ENCODE measurements at places on chromosomes 16 and 17.

DNA sequence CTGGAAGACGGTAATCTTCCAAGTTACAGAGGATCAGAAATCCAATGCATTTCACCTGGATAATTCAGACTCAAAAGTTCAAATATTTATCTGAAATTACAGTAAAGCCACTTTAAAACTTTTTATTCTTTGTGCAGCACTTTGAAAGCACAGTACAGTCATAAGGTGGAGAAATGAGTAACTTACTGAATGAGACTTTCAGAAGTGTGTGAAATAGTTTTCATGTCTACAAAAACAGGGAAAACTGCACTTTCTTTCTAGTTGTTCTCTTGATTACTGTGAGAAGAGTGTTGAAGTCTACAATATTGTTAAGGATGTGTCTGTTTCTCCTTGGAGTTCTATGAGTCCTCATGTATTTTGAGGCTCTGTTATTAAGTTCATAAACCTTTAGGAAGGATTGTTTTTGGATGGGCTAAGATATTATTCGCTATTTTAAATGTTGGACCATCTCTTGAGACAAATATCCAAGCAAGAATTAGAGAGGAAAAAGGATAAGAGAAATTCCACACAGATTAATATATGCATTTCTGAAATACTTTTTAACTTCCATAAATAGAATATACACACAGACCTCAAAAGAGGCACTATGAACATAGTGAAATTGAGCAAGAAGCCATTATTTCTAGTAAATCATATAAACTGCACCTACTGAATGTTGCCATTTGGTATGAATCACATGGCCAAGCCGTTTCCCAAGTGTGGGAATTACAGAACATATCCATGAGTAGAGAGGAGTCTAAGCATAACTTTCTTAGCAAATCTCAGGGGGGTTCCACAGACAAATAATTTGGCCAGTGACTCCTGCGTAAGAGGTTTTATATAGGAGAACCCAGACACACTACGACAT lies 83.6 kb upstream of the PLEKHM1 start:
- DNase-seq, result no peak

DNA sequence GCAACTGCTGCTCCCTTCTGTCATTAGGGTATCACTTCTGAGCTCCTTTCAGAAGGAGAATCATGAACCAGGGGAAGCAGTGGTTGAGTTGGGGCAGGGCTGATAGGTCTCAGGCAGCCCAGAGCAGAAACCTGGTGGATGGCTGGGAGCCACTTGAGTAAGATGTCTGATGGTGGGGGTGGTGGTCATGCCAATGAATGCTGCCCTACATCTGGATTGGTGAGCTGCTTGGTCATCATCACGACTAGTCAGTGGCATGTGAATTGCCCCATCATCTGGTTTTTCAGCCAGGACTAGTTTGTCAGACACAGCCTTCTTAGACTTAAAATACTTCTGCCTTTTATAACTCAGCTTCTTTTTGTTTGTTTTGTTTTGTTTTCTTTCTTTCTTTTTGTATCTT lies 2.6 kb downstream of the GID4 start:
- DNase-seq, result no peak

GRCh38 chr17:4796552-4796920 lies 572 bp downstream of the PSMB6 start:
- DNase-seq, result no peak

DNA sequence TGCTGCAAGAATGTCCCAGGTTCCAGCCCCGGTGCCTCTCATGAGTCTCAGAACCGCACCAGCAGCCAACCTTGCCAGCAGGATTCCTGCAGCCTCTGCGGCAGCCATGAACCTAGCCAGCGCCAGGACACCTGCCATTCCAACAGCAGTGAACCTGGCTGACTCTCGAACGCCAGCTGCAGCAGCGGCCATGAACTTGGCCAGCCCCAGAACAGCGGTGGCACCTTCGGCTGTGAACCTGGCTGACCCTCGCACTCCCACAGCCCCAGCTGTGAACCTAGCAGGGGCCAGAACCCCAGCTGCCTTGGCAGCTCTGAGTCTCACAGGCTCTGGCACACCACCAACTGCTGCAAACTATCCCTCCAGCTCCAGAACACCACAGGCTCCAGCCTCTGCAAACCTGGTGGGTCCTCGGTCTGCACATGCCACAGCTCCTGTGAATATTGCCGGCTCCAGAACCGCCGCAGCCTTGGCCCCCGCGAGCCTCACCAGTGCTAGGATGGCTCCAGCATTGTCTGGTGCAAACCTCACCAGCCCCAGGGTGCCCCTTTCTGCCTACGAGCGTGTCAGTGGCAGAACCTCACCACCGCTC lies 9.8 kb downstream of the ELOB start:
- no peak for DNase-seq

- DNase-seq, result no peak
Observed at GRCh38 chr17:79933863-79934652, 94.8 kb upstream of the CBX4 start.

DNA sequence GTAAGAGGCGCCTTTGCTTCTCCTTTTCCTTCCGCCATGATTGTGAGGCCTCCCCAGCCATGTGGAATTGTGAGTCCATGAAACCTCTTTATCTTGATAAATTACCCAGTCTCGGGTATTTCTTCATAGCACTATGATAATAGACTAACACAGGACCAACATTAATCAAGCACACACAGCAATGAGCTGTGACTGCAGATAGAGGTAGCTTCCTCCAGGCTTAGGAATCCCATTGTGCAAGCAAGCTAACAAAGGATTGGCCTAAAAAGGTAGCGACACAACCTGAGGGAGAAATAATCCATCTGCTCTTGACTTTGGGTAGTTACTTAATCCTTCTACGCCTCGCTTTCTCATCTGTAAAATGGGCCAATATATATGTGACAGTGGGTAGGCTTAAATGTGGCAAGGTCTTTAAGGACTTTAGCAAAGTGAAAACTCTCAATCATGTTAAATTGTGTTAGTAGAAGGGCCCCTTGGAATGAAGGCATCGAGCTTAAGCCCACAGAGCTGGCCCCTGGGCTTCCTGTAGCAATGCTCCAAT lies 393.6 kb downstream of the SOX9 start:
- no peak for DNase-seq

GRCh38 chr17:13158494-13159240 lies 140.8 kb upstream of the ELAC2 start:
- no peak for DNase-seq

DNA sequence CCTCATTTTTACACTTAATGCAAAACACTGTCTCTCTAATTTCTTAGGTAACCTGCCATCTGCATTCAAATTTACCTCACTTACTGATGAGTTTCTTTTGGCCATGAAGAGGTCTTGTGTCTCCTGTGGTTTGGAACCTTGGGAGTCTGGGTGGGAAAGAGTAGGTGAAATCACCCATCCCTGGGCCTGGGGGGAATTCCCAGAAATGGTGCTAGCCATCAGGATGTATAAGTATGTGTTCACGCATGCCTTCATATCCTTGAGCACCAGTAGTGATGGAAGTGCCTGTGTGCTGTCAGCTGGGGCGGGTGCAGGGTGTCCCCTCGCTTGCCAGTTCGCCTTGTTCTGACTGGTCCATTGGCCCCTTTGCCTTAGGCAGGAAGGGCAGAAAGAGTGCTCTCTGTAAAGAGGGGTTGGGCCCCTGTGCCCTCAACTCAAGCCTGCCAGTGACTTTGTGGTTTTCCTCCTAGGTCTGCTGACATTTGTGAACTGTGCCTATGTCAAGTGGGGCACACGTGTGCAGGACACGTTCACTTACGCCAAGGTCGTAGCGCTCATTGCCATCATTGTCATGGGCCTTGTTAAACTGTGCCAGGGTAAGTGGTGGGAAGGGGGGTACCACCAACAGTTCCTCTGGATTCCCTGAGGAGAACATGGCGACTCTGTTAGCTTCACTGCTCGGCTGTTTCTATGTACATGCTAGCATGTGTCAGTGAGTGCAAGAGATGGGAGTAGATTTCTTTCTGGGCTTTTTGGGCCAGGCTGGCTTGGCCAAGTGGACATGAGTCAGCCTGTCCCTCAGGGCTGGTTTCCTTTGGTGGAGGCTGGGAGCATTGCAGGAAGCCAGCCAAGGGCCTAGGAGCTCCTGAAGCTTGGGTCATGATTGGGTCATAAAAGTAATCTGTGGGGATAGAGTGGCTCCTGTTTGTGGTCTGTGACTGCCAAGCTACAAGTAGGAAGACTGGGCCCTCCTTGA lies 23.2 kb downstream of the SLC7A6OS start:
- DNase-seq, result no peak

- no peak for DNase-seq
Observed at GRCh38 chr16:19583665-19584300, 28.3 kb downstream of the VPS35L start.

DNA sequence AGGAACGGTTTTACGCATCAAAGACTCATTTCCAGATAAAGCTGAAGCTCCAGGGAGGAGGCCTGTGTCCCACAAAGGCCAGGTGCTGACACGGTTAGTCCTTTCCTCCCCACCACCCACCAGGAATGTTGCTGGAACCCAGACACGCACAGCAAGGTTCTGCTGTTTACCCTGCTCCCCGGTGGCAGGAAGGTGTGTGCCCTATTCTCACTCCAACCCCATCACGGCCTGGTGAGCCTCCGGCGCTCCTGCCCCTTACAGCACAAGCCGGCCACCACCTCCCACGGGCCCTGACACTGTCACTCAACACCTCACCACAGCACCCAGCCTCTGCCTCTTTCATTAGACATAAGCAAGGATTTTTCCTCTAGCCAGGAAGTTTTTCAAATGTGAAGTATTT lies 47.8 kb downstream of the ANKRD11 start:
- DNase-seq, result no peak

DNA sequence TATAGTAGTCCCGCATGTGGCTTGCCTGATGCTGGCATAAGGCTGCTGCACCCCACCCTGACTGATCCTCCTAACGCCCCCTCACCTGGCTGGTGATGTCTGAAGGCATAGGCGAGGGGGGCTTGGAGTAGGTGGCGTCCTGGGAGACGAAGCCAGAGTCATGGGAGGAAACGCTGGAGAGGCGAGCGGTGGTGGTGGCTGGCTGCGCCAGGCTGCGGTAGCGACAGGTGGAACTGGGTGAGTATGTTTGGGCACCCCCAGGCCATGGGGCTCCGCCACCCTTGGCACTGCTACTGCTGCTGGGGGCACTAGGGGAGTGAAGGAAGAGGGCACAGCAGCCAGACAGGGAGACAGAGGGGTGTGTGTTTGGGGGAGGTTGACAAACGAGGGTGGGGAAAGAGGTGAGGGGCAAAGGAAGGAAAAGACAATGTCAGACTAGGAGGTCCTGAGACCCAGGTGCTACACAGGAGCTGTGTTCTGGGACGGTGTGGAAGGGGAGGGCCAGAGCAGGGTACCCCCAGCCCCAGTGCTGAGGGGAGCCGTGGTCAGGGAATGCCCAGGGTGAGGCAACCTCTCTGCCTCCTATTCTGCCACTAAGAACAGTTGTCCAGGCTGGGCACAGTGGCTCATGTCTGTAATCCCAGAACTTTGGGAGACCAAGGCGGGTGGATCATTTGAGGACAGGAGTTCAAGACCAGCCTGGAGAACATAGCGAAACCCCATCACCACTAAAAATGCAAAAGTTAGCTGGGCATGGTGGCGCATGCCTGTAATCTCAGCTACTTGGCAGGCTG lies 11.4 kb downstream of the MTSS2 start:
- no peak for DNase-seq

- no peak for DNase-seq
Observed at GRCh38 chr17:72603420-72604242, 482.8 kb downstream of the SOX9 start.

DNA sequence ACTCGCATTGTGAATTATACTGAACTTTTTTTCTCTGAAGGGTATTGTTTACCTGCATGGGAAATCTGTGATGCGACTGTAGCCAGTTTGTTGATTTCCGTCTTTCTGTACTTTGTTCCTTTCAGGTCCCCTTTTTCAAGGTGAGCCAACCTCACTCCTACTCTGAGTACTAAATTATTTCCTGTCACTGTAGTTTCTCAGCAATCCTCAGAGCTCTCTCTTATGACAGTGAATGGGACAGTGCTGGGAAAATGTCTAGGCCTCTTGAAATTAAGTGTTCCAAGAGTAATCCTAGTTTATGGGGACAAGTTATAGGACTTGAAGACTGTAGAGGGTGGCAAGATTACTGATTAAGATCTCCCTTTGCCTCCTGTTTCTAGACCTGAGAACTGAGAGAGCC lies 167.6 kb downstream of the CNTNAP4 start:
- no peak for DNase-seq

DNA sequence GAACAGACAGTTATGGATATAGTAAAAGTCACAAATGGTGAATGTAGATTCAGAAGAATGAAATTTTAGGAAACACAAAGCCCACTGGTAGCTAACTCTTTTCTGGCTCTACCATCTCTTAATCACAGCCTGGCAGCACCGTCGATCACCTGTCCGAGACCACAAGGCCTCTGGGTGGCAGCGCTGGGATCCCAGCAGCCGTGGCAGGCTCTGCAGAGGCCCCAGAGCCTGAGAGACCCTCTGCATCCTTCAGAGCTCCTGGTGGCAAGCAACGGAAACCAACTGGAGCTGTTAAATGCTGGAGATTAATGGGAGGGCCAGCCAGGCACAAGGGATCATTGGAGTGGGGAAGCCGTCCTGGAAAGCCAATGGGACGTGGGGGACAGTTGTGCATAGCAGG lies 26.3 kb downstream of the LAT start:
- DNase-seq, result no peak

DNA sequence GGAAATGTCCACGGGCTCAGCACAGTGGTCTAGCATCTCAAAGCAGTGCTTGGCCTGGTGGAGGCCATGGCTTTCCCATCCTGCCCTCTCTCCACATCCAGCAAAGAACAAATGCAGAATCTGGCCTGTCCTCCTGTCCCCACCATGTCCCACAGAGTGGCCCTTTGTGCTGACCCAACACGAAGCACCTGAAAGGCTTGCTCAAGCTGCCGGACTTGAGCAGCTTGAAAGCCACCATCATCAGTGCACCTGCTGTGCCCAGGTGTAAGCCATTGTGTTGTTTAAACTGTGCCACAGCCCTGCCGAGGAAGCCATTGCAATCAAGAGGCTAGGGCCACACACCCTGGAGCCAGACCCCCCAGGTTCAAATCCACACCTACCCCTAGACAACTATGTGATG lies 115.5 kb downstream of the SOCS1 start:
- no peak for DNase-seq

DNA sequence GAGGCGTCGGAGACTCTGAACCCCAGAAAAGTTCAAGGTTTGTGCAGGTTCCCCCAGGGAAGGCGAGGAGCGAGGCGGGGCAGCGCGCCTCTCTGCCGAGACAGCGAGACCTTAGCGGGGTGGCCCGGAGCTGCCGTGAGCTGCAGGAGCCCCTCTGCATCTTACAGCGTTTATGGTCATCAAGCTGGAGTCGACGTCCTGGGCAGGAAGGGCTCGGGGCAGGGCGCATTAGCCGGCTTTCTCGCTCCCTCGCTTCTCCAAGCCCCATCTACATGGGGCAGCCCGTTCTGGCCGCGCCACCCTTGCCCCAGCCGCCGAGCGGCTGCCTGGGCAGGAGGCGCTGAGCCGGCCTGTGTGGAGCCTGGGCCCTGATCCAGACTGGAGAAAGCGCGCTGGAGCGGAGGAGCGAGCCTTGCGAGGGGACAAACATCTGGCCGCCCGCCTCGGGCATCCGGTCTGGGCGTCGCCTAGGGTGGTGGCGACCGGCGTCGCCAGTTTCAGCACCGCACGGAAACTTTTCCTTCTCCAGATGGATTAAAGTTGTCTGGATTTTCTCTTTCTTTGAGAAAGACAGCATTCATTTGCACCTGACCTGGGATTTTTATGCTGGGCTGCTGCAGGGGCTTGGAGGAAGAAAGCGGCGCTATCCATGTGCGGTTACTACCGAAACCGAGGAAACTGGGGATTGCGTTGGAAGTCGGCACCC lies 750 bp downstream of the TMEM132E start:
- DNase-seq, result no peak
